ELF-1 (cell line): ENCODE measurements at places on chromosomes 12 and 14.
A peak's percentile ranks its signal among the peaks of the same experiment; 100 is the strongest.

GRCh38 chr14:38723277-38723676 lies 379.8 kb downstream of the SEC23A start:
- DNase-seq = no peak

GRCh38 chr14:77786148-77786547 lies 13.8 kb upstream of the ADCK1 start:
- DNase-seq = peak; percentile 33

DNA sequence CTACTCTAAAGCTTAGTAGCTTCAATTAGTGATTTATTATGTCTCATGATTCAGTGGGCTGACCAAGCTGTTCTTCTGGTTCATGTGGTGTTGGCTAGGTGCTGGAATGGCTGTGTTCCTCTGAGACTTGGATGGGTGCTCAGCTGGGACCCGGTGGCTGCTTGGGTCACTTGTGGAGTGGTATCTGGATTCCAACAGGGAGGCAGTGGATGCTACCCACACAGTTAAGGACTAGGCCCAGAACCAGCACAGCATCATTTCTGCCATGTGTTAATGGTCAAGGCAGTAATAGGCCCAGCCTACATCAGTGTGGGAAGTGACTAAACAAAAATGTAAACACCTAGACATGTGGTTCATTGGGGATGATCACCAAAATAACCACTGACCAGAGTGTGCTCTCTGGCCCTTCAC lies 72.2 kb downstream of the FGD4 start:
- DNase-seq = no peak

- DNase-seq = peak; percentile 50
Observed at GRCh38 chr12:71731439-71732356, 23.0 kb upstream of the RAB21 start.

DNA sequence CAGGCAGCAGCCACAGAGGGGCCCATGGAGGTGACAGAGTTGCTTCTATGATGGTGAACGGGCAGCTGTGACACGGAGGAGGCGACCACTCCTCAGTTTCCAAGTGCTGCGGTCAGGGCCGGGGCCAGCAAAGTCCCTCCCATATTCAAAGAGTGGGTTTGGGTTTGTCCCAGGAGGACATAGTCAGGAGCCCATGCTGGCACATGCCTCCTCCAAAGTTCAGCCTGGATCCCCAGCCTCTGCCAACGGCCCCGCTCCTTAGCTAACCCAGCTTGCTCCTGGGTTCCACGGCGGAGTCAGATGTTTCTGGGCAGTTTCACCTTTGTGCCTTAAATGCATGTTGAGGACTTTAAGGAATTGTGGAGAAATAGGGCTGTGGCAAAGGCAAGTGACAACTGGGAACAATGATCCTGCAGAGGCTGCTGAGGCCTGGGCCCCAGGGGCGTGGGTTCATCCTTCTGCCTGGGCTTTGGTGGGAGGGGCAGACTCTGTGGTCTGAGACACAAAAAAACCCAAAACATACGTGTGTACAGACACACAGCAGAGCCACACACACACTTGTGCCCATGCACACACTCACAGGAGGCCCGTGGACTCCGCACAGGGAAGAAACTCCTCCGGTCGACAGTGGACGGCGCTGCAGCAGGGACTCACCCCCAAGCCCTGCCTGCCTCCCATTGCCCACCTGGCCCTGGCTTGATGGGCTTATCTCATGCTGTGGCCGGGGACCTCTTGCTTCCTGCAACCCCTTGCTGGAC lies 399.4 kb downstream of the TMEM121 start:
- DNase-seq = no peak

DNA sequence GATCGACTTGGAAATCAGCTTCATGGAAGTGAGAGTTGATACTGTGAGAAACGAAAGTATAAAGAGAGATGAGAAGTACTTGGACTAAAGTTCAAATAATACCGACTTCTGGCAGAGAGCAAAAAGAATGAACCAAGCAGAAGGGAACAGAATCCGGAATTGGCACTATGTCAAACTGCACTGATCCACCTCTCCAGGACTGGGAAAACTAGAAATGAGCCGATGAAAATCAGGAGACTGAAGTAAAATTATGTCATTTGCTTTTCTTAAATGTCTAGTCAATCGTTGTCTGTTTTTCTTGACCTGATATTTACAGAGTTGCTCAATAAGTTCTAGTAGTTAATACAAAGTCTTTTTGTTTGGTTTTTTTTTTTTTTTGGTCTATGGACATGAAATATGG lies 163.0 kb upstream of the FOXG1 start:
- no peak for DNase-seq

- DNase-seq = no peak
Observed at GRCh38 chr14:102461490-102462338, 47.9 kb downstream of the ANKRD9 start.

DNA sequence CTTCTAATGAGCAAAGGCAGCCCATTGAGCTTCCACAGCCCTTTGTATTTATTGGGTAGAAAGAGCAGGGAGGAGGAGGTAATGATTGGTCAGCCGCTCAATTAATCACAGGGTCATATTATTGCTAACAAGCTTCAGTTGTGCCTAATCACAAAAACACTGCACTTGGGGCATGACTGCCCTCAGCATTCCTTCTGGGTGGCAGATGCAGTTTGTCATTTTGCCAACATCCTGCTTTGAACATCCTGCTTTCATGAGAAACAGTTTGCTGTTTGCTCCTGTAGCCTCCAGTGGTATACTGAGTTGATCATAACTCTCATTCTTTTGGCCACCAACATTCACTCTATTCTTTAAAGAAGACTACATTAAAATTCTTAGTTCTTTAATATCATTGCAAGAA lies 462.9 kb upstream of the MIS18BP1 start:
- DNase-seq = no peak

- no peak for DNase-seq
Observed at GRCh38 chr14:28163897-28164296, 602.7 kb upstream of the FOXG1 start.

DNA sequence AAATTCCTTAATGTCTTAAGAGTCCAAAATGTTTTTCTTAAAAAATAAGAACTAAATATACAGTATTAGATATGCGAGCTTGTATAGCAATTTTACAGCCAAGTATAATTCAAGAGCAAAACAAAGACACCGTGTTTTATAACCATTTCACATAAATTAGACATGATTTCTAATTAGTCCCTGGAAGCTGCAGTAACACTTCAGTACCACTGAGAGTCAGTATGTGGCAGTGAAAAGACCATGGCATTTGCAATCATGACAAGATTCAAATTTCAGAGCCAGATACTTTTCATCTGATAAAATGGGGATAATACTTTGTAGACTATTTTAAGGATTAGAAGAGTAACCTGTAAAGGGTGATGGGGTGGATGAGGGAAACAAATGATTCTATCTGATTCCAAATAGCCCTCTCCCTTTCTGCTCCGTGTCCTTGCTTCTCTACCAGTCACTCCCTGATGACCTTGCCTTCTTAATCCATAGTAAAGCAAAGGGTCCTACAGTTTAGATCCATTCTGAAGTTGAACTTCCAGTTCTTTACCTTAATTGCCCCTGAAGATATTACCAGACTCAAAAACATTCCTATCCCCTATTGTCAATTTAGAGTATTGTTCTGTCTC lies 145.4 kb upstream of the ABCD2 start:
- DNase-seq = no peak

GRCh38 chr12:14272956-14273912 lies 92.2 kb upstream of the ATF7IP start:
- DNase-seq = no peak

DNA sequence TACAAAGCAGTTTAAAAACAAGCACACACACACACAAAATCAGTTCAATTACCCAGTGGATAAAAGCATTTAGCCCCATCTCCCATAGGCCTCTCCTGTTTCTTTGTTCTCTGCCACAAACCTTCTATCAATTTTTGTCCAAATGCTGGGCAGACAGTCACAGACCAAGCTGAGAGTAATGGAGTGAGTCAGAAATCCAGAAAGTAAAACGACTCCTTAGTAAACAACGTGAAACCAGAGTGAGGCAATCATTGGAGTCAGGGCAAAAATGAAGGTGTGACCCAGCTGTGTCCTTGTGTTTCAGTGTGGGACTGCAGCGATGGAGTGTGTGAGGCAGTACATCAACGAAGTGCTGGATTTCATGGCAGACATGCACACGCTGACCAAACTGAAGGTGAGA lies 102.0 kb downstream of the PRIMA1 start:
- no peak for DNase-seq

DNA sequence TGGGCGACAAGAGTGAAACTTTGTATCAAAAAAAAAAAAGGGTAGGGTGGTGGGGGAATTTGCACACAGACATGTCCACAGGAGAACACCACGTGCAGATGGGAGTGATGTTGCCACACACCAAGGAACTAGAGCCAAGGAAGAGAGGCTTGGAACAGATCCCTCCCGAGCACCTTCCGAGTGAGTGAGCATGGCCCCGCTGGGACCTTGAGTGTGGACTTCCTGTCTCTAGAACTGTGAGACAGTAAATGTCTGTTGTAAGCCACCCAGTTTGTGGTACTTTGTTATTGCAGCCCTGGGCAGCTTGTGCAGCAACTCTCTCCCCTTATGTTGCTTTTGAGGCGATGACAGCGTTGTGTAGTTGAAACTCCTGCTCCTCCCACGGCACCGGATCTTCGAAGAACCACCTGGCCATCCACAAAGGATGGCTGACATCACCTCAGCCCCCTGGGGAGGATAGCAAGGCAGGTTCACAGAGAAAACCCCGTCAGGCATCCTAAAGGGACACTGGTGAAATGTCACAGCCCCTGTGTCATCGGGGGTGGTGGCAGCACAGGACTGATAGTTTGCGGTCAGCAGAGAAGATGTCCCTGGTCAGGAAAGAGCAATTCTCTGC lies 54.7 kb upstream of the PLEKHG3 start:
- no peak for DNase-seq

GRCh38 chr12:22531205-22531604 lies 13.1 kb downstream of the C2CD5 start:
- DNase-seq = no peak

DNA sequence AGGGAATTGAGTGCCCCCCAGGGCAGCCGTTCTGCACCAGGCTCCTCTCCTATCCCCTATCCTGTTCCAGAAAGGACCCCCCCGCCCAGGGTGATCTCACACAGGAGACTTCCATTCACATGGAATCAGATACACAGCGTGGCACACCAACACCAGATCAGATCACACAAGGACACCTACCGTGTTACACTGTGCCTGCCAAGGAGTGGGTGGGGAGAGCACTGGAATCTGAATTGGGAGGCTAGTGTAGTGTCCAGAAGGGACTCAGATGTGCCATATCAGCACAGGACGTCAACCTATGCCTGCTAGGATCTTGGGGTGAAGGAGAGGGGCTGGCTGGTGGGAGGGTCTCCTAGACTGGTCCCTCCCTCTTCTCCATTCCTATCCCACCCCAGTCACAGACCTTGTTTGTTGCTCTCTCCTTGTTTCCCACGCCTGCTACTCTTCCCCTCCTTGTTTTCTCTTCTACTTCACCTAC lies 2.3 kb downstream of the PTMS start:
- peak; percentile 45 for DNase-seq

DNA sequence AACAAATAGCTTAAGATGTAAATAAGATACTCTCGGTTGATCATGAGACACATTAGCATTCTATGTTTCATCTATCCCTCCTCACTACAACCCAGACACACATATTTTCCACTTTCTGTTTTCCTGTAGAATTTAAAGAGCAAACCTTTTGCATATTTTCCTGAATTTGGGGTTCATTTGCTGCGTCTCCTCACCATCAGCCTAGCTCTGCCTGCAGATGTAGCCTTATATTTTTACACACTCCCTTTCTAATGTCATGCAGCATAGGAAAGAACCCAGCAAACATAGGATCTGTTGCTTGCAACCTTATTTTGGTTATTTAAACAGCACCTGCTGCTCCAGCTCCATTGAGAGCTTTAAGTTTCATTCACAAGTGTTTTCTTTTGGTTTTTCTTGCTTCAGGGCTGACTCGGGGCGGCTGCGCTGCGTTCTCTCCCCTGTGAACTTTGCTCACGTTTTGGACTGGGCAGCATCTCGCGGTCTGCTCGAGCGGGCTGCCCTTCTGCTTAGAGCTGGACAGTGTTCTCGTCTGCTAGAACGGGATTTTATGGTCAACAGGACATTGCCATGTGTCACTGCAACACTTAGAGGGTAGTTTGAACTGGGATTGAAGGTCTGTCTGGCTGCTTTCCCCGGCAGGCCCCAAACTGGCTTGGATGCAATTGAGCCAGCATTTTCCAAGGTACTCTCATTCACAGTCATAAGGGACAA lies 57.8 kb upstream of the VRK1 start:
- peak; percentile 69 for DNase-seq

GRCh38 chr12:49932533-49933130 lies 17.9 kb upstream of the AQP2 start:
- DNase-seq = no peak

GRCh38 chr14:32372154-32372553 lies 43.1 kb downstream of the AKAP6 start:
- no peak for DNase-seq

DNA sequence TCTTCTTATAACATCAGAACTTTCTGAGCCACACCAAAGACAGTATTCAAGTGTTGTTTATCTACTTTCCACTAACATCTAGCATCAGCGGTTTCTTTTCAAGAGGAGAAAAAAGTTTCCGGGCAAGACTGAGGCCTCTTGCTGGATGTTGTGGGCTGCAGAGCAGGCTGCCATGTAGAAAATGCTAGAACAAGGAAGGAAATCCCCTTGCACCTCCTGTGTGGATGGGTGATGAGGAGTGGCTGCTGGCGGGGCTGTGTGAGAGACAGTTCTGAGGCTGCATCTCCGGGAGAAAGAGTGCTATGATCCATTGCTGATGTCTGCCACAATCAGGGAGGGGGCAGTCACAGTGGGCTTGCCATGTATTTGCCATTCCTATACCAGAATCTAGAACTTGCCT lies 37.8 kb upstream of the PPP1CC start:
- no peak for DNase-seq

GRCh38 chr14:21867541-21867940 lies 193.9 kb upstream of the OR4E1 start:
- no peak for DNase-seq

- no peak for DNase-seq
Observed at GRCh38 chr14:82398256-82398655, 864.6 kb upstream of the SEL1L start.

DNA sequence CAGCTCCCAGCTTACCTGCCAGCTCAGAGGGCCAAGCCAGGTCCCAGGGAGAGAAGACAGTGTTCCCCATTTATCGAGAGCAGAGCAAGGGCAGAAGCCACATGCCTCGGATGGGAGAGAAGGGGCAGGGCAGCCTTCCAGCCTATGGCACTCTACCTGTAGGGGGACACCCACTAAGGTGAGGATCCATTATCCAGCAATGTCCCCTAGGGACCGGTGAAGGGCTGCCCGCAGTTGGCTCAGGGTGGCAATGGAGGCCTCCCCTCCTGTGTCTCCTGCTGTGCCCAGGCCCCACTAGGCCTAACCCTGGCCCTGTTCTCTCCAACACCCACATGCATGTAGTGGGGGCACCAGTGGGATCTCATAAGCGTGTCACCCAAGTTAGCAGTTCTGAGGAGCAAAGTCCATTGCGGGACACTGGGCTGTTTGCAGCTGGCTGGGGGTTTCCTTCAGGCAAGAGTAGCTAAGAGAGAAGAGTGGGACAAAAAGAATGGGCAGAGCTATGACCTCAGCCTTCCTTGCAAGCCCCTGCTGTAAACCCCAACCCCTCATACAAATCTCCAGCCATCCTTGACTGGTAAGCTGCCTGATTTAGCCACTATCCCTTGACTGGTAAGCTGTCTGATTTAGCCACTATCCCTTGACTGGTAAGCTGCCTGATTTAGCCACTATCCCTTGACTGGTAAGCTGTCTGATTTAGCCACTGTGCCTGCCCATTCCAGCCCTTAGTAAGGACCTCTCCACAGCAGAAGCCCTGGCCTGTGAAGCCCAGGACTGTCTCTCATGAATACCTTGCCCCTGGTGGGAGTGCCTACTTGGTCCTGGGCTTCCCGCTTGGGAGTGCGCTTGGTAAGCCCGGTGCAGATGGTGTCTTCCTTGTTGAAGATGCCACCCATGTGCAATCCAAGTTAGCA lies 5.2 kb upstream of the ASB2 start:
- no peak for DNase-seq
